ENCODE measurements at places on chromosomes 4 and X.

- no peak for DNase-seq
Observed at GRCh38 chrX:30504309-30504708, 73.3 kb downstream of the TASL start.

GRCh38 chrX:72408885-72409284 lies 103.2 kb upstream of the CITED1 start:
- no peak for DNase-seq

DNA sequence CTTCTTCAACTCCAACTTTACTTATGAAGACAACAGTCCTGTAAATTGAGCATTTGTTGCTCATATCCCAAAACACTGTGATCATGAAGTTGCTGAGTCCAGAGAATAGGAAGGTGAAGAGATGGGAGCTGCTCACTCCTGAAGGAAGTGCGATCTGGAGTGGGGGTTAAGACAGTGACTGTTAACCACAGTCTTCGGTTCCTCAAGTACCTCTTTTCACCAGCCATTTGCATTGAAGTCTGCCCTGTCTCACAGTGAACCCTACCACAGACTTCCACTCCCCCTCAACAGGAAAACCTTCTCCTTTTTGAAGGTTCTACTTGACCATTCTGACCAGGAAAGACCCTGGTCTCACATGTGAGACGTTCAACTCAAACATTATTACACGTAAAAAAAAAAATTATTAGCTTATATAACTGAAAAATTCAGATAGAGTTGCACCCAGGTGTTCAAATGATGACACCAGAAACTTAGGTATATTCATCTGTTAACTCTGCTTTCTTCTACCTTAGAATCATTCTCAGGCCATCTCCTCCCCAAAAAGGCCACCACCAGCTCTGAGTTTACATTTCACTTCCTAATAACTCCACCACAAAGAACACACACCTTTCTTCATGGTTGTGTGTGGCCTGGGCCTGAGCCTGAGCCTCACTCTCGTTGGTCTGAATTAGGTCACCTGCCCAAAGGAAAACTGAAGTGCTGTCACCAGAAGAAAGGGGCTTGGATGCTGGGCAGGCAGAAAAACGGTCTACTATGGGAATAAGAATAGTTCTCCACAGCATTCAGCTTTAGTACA lies 199.2 kb downstream of the DCTD start:
- no peak for DNase-seq

DNA sequence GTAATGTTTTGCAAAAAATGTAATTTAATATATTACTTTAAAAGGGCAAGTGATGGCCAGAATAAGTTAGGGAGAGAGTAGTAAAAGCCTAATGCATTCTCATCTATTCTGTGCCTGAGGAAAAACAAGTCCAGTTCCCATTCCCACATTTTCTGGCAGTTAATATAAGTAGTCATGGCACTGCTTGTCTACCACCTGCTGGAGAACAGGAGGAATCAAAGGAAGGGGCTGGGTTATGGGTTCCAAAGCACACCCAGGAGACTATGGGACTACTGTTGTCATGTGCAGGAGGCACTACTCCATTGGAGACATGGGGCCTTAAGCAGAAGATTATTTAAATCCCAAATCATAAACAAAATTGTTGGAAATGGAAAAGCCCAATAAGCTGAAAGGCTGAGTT lies 2618.6 kb downstream of the ARAP2 start:
- DNase-seq, result no peak

- peak; percentile 86 for DNase-seq
Observed at GRCh38 chr4:2745981-2746806, 9.9 kb downstream of the TNIP2 start.

DNA sequence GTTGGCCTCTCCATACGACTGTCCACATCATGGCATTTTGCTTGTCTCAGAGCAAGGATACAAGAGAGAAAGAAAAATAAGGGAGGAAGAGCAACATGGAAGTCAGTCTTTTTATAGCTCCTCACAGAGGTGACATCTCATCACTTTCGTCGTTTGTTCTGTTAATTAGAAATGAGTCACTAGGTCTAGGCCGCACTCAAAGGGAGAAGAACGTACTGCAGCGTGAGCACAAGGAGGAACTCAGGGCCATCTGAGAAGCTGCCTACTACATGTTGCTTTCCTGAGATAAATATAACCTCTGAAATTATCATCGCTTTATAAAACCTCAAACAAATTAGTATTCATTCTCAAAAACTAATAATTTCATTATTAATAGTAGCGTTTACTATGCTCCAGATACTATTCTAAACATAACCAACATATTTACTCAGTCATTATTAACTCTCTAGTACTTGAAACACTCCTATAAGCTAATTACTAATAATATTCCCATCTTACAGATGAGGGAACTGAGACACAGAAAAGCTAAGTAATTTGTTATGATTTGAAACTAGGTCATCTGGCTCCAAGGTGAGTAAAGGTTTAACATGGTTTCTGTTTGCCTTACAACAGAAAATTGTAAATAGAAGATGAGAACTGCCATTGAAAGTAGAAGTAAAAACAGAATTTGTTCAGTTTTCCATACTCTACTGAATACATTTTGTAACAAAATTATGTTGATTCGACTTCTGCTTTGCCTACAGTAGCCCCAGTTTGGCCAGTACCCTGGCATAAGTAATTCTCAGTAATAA lies 213.2 kb upstream of the UGT8 start:
- no peak for DNase-seq

DNA sequence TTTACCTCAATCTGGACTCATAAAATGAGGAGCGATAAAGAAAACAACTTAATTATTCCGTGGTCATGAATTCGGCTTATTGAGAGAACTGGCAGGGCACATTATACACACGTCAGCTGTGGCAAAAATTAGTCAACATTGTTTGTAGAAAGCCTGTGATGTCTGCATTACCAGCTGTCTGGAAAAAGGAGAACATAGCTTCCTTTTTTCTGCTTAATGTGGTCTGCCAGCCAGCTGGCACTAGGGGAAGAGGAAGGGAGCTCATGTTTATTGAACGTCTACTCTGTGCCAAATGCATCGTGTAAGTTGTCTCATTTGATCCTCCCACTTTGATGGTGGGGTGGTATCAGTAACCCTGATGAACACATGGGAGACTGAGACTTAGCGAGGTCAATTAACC lies 367.6 kb downstream of the ARHGAP24 start:
- DNase-seq, result no peak

- no peak for DNase-seq
Observed at GRCh38 chr4:185624259-185624589, 88.9 kb upstream of the PDLIM3 start.

DNA sequence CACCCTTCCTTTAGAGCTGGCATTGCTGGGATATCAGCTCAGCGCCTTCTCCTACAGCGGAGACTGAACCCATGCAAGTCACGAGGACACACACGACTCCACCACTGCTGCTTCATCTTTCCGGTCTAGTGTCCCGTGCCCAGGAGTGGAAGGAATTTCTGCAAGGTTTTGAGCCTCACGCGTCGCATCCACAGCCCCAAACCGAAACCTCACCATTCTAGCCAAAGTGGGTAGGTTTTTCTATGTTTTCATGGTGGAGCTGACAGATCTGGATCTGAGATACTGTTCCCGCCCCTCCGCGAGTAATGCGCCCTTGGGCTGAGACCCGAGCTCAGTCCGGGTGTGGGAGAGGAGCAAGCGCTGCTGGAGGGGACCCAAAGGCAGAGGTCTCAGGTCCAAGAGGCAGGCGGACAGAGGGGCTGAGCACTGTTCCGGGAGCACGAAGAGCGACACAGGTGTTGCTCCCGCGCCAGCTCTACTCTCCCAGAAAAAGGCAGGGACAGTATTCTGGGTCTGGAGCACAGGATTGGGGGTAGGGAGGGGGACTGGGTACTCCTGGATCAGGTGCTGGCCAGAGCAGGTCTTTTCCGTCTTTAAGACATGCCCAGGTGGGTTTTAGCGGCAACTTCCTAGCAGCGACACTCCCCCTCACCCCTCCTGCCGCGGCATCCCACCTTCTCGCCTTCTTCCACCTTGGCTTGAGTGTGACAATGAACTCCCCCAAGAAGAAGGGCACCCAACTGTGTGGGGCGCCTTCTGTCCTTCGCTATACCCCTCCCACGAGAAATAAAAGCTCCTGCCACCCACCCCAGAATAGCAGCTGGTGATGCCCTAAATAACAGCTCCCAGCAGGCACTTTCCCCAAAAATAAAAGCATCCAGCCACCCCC lies 1.8 kb downstream of the EPHA5 start:
- DNase-seq, result no peak

GRCh38 chrX:283115-283845 lies 2.1 kb downstream of the PLCXD1 start:
- DNase-seq, result peak; percentile 83

DNA sequence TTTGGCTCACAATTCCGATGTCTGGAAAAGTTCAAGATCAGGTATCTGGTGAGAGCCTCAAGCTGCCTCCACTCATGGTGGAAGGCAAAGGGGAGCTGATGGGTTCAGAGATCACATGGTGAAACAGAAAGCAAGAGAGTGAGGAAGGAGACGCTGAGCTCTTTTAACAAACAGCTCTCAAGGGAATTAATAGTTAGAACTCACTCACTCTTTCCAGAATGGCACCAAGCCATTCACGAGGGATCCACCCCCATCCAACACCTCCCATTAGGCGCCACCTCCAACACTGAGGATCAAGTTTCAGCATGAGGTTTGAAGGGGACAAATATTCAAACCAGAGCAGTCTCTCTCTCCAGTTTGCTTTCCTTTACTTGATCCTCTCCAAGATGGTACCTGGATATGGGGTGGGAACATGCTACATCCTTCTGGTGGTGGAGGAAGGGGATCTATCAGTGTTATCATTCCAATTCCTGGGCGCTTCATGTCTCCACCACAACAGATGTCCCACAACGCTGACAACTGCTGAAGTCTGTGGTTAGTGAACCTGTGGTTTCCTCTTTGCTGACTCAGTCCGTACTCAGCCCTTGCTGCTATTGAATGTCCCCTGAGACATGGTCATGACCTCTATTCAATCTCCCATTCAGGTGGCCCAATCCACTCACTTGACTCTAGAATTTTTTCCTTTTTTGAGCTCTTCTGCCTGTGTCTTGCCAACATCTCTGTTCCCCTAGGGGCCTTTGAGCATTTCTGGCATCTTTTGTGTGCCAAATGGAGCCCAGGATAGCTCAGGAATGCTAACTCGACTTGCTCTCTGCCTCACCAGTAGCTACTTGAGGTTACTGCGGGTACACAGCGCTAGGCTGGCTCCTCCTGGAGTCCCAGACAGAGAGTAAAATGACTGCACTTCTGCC lies 395.2 kb downstream of the MID1IP1 start:
- DNase-seq, result no peak

- DNase-seq, result no peak
Observed at GRCh38 chrX:1807301-1807731, 192.5 kb downstream of the ASMT start.

DNA sequence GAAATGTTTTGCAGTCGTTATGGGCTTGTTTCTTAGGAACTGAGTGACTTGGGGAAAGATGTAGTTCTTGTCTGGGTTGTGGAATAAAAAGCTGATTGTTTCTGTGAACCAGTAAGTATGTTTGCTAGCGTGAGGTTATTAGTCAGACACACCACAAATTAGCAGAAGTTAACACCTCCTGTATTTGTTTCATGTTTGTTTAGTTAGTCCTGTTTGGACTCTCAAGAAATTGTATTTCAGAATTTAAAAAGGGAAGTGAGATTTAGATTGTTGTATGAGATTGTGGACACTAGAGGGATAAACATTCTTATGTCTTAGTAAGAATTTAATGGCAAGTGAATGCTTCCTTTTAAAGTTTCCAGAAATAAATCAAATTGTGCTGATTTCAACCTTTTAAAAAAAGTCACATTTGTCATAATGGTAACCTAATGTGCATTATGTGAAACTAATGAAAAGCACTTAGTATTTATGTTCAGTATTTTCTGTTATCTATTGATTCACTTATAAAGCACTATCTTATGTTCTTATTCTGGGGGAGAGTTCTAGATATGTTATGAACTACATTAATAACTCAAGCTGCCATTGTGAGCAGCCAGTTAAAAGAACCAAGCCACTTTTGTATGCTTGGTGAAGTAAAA lies 25.6 kb downstream of the ATP10D start:
- DNase-seq, result no peak

All from activated CD8-positive, alpha-beta memory T cell treated with anti-CD3 and anti-CD28 coated beads for 4 hours (primary cell).